Activated gamma-delta T cell (primary cell): ENCODE measurements at places on chromosomes 13 and 19.

DNA sequence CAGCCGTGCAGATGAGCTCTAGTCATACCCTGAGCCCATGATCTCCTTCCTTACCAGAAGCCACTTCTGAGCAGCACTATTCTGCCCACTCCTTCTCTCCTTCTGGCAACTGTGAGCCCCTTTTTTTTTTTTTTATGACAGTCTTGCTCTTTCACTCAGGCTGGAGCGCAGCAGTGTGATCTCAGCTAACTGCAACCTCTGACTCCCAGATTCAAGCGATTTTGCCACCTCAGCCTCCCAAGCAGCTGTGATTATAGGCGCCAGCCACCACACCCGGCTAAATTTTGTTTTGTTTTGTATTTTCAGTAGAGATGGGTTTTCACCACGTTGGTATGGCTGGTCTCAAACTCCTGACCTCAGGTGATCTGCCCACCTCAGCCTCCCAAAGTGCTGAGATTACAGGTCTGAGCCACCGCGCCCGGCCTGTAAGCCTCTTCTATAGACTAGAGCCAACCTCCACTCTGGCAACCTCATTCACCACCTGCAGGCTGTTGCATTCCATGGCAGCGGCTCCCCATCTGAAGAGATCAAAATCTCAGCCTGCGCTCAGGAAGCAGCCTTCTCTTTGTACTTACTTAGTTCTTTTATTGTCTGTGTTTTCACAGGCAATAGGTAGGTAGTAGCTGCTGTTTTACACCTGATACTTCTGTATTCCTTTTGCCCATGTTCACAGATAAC lies 34.8 kb upstream of the NDFIP2 start:
- DNase-seq = no peak

DNA sequence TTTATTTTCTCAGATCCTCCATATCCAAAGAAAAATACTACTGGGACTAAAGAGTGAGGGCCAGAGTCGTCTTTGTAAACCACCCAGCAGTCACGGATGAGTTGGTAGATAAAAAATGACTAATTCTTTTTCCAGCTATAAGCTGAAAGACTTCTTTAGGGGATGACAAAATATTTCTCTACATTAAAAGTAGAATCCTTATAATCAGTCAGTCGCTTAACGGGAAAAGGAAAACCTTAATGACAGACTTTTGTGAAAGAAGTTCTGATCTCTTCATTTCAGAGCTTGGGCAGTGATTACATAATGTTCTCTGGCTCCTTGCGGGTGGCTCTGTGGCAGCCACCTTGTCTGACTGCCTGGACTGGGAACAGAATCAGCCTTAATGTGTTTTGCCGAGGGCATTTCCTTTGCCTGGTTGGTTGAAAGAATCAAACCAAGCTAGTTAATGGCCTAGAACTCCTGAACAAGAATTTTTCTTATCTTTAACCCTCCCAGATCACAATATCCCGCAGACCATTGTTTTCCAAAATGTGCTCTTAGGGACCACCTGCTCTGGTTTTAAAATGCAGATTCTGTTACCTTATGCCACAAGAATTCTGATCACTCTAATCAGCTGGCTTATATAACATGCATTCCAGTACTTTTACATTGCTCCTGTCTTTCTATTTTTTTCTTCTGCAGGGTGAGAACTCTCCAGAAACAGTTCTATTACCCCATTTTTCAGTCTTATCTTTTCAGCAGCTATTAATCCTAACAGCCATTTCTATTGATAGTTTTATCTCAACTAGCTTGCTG lies 2.5 kb downstream of the ITM2B start:
- no peak for DNase-seq

GRCh38 chr13:51291341-51291740 lies 48.1 kb upstream of the SERPINE3 start:
- no peak for DNase-seq

GRCh38 chr19:35077411-35078223 lies 36.1 kb downstream of the HPN start:
- DNase-seq = no peak

GRCh38 chr19:54345938-54346386 lies 7.0 kb upstream of the LILRA4 start:
- no peak for DNase-seq

DNA sequence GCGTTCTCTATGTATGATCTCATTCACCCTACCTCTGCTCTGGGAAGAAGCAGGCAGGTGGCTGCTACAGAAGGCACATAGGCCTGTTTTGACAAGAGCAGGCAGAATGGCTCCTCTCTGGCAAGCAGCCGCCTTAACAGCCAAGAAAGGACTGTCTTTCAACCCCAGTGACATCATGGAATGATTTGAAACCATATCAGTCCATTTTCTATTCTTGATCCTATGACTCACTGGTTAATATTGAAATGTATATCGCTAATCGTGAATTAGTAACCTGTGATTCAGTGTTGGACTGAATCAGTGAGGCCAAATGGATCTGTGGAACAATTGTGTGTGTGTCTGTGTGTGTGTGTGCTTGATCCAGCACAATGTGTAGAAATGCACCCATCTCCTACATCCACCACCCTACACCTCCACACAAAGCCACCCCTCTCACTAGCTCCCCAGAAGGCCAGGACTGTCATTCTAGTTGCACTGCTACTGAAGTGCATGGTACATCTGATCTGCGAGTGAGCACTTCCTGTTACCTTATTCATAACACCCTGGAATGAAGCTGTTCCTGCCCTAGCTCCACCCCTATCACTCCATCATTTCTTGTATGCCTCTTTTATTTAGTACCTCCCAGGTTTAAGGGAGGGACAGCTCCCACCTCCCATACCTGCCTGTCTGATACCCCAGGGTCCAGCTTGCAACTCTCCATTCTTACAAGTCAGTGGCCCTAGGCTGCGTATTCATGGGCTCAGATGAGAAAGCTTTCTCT lies 460.0 kb downstream of the FOXO1 start:
- no peak for DNase-seq

DNA sequence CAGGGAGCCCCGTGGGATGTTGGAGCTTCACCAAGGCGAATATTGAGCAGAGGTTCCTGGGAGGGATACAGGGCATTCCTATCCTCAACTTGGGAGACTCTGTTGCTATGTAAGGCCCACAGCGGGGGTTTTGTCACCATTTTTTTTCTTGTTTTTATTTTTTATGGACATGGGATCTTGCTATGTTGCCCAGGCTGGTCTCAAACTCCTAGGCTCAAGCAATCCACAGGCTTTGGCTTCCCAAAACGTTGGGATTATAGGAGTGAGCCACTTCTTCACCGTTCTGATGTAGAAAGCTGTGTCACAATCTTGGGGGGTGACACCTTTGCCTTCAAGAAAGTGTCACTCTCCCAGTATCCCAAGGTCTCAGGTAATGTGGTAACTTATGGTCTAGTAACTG lies 2.6 kb downstream of the DLL3 start:
- no peak for DNase-seq

GRCh38 chr13:90797335-90797734 lies 550.2 kb upstream of the MIR17HG start:
- DNase-seq = no peak

- DNase-seq = no peak
Measured at GRCh38 chr13:49472186-49472585, 23.6 kb upstream of the PHF11 start.

DNA sequence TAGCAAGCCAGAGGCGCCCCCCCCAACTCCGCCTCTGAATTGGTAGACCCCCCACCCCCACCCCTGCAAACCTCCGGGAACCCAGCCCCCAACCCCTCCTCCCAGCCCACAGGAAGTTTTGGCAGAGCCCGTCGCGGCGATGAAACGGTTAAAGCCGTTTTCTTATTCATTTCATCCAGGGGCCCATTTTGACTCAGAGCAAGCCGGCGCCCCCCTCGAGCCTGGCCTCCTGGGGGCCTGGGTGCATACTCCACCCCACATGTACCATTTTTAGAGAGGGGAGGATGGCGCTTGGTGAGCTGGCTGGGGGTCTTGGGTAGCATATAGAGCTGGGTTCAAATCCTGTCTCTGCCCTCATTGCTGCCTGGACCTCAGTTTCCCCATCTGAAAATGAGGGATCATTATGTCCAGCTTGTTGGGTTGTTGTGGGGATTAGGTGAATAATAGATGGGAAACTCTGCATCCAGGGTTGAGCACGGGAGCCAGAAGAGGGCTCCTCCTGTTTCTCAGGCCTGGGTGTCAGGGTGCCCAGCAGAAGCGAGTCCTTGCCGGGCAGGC lies 7.9 kb upstream of the JUNB start:
- no peak for DNase-seq

DNA sequence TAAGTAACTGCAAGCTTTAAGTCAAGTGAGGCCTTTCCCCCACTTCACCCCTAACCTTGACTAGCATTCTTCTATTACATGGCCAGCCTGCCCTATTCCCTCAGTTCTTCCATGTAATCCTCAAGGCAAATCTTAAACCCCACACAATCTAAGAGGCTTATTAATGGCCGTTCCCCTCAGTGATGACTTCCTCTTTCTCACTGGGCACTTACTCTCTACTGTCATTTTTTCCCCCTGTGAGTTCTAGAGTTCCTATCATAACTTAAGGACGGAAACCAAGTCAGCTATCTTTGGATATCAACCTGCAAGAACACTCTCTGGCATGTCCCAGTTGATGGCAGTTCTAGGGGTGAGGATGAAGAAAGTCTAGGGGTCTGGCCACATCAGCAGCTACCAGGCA lies 131.2 kb downstream of the DCLK1 start:
- no peak for DNase-seq

DNA sequence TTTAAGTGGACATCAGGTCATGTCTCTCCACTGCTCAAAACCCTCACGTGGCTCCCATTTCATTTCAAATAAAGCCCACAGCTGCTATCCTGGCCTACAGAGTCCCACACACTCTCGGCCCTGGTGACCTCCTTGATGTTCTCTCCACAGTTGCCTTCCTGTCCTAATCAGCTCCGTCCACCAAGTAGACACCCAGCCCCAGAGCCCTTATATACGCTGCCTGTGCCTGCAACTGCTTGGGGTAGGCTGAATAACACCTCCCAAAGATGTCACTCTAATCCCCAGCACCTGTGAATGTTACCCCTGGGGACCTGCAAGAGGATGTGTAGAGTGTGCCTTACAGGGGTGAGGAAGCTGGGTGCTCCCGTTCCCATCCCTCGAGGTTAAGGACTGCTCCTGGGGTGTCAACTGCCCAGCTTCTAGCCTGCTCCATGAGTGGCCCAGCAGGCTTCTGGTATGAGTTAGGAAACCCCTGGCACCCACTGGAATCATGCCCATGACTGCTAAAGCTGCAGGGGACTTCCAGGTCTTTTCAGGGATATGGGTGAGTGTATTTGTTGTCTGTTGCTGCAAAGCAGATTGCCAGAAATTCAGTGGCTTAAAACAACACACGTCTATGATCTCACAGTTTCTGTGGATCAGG lies 6.0 kb downstream of the FAM187B start:
- no peak for DNase-seq

DNA sequence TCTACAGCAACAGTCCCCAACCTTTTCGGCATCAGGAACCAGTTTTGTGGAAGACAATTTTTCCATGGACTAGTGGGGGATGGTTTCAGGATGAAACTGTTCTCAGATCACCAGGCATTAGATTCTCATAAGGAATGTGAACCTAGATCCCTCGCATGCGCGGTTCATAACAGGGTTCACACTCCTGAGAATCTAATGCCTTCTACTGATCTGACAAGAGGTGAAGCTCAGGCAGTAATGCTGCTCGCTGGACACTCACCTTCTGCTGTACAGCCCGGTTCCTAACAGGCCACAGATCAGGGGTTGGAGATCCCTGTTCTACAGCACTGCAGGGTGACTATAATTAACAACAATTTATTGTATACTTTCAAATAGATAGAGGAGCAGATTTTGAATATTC lies 21.9 kb downstream of the USP12 start:
- DNase-seq = no peak

- no peak for DNase-seq
Measured at GRCh38 chr19:18226956-18227780, 930 bp upstream of the PDE4C start.

- no peak for DNase-seq
Measured at GRCh38 chr13:97526556-97526955, 92.6 kb downstream of the RAP2A start.

- no peak for DNase-seq
Measured at GRCh38 chr19:19204181-19204580, 967 bp upstream of the NR2C2AP start.

DNA sequence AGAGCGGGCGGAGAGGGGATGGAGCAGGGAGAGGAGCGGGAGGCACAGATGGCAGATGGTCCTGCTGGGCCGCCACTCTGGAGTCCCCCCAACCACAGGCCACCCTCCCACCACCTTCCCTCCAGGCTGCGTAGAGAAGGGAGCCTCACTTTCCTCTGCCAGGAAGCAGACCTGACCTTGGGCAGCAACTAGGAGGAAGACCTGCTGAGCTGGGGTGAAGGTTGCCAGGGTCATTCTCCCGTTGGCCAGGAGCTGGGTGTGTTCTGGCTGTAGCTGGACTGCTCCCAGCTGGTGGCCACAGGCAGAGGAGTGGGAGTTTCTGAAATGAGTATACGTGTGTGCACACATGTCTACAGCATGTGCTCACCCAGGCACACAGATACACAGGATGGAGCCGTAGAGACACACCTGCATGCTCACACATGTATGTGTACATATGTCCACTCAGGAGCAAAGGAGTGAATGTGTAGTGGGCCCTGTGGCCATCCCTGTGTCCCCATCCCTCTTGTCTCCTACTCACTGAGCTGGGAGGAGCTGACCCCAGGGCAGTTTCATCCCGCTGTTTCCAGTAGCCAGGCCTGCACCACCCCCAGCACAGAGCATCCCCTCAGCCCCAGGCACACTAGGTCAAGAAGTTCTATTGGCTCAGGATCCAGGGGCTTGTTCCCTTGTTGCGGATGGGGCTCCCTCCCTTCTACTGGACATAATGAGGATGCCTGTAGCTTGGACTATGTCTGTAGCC lies 53.0 kb downstream of the CHST8 start:
- no peak for DNase-seq

GRCh38 chr13:93466502-93467036 lies 240.0 kb downstream of the GPC6 start:
- no peak for DNase-seq

- no peak for DNase-seq
Measured at GRCh38 chr19:14118165-14119051, 846 bp upstream of the PRKACA start.

- DNase-seq = no peak
Measured at GRCh38 chr19:23415034-23415433, 19.8 kb upstream of the ZNF91 start.

DNA sequence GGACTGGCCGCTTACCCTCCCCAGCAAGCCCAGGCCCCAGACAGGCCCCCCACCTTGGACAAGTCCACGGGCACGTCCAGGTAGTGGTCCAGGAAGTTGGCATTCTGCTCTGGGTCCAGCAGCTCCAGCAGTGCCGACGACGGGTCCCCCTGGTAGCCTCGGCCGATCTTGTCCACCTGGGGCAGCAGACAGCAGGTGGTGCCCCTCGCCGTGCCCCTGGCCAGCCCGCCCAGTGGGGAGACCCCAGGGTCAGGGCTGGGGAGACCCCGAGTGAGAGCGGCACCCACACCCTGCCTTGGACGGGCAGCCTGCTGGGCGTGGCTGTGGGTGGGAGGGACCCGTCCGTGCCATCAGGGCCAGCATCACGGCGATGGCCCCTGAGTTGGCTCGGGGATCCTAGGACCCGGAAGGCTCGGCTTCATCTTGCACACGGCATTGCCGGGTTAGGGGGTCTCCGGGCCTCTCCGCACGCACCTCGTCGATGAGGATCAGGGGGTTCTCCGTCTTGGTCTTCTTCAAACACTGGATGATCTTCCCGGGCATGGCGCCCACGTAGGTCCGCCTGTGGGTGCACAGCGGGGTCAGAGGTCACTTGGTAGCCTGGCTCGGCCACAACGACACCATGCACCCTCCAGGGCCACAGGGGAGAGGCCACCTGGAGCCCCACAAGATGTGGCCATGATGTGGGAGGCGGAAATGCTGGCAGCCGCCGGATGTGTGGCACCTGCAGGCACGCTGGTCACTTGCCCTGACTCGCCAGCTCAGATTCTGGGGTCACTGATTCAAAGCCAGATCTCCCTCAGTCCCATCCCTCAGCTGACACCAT lies 6.3 kb downstream of the RPL36 start:
- no peak for DNase-seq
